ENCODE measurements at places on chromosomes 5 and 9.

DNA sequence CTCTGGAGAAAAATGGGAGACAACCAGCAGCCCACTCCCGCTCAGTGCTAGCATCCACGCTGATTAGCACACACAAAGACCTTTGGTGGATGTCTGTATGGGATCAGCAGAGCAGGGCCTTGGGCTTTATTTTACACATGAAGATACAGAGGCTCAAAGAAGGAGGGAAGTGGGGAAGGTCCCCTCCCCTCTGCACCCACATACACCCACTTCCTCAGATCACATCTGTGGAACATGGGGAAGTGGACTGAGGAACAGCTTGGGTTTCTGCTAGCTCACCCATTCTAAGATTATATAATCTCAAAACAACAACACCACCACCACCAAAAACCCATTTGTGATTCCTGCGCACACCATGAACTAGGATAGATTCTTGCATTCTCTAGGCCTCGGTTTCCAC lies 14.0 kb downstream of the GGTA1 start:
- no peak for DNase-seq

- DNase-seq = no peak
These were observed 52.1 kb upstream of the PITX1 start for GRCh38 chr5:135085936-135086725.

- no peak for DNase-seq
These were observed 88.7 kb upstream of the PHF24 start for GRCh38 chr9:34869390-34869789.

GRCh38 chr9:81227507-81228245 lies 461.7 kb downstream of the TLE1 start:
- no peak for DNase-seq

DNA sequence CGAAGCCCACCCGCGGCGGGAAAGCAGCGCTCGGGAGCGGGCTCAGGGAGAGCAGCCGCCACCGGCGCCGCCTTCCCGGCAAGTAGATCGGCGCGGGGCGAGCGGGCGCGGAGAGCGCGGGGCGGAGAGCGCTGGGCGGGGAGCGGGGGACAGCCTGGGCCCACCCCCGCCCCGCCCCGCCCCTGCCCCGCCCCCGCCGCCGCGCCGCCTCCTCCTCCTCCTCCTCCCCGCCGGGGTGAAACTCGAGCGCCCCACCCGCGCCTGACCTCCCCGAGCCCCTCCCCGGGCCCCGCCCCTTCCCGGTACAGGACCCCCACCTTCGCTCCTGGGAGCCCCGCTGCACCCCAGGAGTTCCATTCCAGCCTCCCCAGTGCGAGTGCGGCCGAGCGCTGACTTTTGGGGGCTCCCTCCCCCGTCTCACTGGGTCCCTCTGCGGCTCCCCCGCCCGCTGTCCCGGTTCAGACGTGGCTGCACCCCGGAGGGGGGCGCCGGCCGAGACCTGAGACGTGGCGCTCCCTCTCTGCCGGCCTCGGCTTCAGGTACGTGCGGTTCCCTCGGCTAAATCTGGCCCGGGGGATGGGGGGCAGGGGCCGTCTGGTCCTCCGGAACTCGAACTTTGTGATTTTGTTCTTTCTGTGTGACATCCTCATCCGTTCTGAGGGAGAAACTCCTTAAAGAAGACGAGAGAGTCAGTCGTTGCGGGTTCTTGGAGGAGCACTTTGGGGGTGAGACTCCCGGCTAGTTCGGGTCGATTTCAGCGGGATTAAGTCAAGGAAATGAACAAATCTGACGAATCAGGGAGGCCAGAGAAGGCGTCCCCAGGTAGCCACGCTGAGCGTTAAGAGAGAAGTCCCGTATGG lies at the start of gene SEMA5A:
Gene SEMA5A (minus strand): TSS at position 84 of the 860 bp plus-strand sequence. CDS start 166,129 bp downstream, outside the sequence.
- no peak for DNase-seq

DNA sequence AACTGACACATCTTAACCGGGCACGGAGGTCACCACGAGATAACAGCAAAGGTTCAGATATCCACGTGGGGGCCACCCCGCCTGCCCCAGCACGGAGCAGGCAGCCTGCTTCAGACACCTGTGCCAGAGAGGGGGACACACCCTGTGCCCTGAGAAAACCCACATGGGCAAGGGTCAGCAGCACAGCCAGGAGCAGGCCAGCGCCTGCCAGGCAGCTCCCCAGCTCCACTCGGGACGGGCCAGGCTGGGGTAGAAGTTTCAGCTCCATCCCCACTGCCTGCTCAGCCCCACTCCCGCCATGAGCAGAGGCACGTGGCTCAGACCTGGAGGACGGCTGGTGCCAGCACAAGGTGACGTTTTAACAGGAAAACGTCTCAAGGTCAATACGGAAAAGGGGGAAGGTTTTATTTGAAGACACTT lies 22.2 kb downstream of the SLC12A7 start:
- DNase-seq = no peak

GRCh38 chr9:77429928-77430327 lies 218.2 kb downstream of the GNA14 start:
- DNase-seq = no peak

- no peak for DNase-seq
These were observed 618.7 kb downstream of the DNAH5 start for GRCh38 chr5:13325765-13326164.

GRCh38 chr9:136052472-136052880 lies 42.6 kb downstream of the NACC2 start:
- DNase-seq = no peak

GRCh38 chr9:137671196-137671538 lies 52.4 kb downstream of the EHMT1 start:
- DNase-seq = no peak

- DNase-seq = no peak
These were observed 442.6 kb upstream of the RGMB start for GRCh38 chr5:98330871-98331270.

- peak; percentile 96 for DNase-seq
These were observed 100.1 kb upstream of the LRRTM2 start for GRCh38 chr5:138975098-138975847.

DNA sequence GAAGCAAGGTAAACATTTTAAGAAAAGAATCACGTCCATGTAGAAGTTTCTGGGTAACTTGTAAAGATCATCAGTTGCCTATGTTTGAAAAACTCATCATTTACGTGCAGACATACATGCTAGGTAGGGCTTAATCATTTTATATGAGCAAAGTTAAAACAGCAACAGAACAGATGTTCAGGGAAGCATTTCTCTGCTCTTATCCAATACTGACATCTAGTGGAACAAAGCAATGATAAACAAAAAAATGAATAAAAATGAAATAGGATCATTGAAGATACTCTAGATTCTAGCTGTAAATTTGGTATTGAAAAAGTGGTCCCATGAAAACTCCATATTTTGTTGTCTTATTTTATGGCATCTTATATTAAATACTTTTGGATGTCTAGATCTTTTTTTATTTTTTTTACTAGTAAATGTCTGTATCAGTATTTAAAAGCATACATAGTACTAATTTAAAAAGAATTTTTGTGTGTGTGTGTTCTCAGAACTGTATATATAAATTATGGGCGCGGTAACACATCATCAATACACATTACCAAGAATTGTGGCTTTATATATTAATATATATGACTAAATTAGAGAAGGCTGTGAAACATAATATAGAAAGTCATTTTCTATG lies 1050.2 kb downstream of the CDH12 start:
- peak; percentile 41 for DNase-seq

GRCh38 chr5:125227333-125228095 lies 481.1 kb upstream of the ZNF608 start:
- DNase-seq = no peak

DNA sequence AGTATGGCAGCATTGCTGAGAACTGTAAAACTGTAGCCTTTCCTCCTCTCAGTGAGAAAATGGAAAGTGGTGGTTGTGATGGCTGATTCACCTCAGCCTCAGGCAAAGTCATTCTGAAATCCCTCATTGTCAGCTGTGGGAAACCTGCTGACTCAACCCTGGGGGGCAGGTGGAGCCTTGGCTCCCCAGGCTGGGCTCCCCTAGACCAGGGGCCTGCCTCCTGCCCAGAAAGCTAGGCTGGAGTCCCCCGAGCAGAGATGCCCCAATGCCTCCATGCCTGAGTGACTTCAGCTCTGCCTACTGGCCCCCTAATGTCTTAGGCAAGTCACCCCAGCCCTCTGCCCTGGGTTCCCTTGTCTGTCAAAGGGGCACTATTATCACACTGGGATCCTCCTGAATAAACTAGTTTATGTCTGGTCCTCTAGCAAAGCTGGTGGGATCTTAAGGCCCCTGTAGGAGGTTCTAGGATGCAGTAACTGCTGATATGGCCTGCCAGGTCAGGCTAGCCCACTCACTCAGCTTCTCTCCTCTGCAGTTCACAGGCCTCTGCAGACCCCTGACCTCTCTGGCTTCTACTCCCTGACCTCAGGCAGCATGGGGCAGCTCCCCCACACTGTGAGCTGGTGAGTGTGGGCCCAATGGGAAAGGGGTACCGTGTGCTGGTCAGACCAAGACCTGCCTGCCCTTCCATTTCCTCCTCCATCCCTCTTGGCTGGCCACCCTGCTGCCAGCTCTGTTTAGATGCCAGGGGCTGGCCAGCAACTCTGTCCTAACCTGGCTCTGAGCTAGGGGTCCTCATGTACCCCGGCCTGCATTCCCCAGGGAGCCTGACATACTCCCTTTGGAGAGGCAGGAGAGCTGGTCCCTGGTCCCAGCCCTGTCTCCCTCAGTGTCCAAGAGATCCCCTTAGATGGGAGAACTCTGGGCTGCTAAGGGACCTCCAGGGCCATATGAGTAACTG lies 24.2 kb downstream of the TCF7 start:
- no peak for DNase-seq

- peak; percentile 47 for DNase-seq
These were observed 27.6 kb upstream of the ECM2 start for GRCh38 chr9:92563116-92564100.

DNA sequence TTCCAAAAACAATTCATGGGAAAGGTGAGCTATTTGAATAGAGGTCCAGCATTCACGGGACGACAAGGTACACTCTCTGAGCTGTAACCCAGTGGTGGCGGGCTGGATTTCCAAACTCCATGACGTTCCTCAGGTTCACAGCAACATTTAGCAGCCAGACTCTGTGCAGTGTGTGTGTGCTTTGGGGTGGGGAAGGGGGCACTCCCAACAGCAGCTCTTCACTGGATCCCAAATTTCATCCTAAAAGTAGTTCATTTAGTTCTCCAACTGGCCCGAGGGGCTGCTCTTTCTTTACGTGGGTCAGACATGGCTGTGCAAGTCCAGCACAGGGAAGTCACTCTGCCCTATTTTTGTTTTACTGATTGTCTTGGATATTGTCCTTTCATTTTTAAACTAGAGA lies 98.0 kb upstream of the IRX2 start:
- no peak for DNase-seq

- no peak for DNase-seq
These were observed 4.3 kb upstream of the RNF44 start for GRCh38 chr5:176541338-176542134.

DNA sequence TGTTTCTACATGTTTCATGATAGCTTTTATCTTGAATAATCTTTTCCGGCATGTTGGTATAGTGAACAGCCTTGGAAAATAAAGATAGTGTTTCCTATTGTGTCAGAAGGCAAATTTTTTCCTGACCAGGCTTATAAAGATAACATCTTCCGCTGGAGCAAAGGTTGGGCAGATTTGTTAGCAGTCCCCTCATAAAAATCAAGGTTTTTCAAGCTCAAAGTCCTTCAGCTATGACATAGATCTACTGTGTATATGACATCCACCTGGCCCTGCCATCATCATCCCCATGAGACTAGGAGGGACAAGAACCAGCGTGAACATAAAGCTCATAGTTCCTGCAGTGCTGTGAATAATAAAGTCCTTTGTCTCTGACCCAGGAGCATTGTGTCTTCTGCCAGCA lies 30.4 kb upstream of the OTULINL start:
- no peak for DNase-seq

GRCh38 chr5:147713550-147714295 lies 68.8 kb downstream of the JAKMIP2 start:
- DNase-seq = no peak

GRCh38 chr9:112624711-112625707 lies 92.9 kb downstream of the INIP start:
- DNase-seq = no peak

- DNase-seq = no peak
These were observed 15.4 kb upstream of the UBAP1 start for GRCh38 chr9:34163434-34163833.

GRCh38 chr9:104028827-104029226 lies 65.3 kb upstream of the SMC2 start:
- no peak for DNase-seq

DNA sequence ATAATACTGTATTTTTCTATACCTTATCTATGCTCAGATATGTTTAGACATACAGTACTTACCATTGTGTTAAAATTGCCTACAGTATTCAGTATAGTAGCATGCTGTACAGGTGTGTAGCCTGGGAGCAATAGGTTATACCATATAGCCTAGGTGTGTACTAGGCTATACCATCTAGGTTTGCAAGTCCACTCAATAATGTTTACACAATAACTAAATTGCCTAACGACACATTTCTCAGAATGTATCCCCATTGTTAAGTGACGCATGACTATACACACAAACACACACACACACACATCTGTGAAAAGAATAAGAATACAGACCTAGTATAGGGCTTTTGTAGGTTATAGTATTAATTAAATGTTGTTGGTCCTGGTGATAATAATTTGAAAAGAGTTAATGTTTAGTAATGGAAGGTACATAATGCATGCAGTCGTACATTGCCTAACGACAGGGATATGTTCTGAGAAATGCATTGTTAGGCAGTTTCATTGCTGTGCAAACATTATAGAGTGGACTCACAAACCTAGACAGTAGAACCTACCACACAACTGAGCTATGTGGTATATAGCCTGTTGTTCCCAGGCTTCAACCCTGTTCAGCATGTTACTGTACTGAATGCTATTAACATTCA lies 13.6 kb downstream of the TDRD7 start:
- peak; percentile 51 for DNase-seq

GRCh38 chr5:119316086-119316485 lies 39.7 kb upstream of the TNFAIP8 start:
- DNase-seq = no peak

DNA sequence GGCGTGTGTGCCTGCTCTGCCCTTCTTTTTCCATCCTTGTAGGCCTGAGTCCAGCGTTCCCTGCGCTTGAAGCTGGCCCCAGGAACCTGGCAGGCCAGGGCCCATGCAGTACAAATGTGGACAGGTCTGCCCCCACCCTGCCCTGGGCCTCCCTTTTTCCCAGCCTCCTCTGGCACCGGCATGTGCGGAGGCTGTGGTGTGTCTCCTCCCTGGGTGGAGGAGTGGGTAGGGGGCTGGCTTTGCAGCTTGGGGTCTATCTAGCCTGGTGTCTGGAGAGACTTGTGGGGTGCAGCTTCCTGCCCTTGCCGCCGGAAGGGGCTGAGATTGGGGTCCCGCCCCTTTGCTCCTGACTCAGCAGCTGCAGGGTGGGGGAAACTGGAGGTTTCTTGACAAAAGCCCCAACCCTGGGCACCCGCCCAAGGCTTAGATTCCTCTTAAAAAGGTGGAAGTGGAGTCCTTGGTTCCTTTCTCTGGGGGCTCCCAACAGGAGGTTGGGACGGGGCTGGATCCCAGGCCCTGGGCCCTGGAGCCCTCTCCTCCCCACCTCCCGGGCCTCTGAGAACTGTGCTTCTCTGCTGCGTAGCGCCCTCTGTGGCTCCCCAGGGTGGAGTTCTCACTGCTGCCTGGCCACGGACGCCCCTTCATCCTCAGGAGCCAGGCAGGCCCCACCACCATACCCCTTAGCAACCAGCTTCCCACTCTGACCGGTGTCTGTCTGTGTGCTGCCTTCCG lies 18.0 kb downstream of the RXRA start:
- no peak for DNase-seq

Data from NCI-H2029 (cell line).